ENCODE measurements at places on chromosomes 7 and 10.

DNA sequence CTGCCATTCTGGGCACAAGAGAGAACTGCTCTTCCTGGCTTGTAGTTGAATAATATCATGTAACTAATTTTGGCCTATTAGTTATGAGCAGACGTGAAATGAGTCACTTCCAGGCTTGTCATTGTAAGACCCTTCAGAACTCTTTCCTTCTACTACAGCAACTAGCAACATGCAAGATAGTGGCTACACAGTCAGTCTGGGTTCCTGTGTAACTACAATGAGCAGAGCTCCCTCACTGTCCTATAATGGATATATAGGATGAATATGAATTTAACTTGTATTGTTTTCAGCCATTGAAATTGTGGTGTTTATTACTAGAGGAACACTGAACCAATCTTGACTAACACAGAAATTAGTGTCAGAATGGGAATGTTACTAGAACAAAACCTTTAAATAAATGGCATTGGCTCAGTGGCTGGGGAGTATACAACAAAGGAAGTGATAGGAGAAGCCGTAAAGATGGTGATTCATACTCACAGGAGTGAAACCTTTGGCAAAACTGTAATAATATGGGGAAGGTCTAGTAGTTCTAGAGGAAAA, 2.9 kb upstream of the MTPN start:
- DNase-seq, result no peak

DNA sequence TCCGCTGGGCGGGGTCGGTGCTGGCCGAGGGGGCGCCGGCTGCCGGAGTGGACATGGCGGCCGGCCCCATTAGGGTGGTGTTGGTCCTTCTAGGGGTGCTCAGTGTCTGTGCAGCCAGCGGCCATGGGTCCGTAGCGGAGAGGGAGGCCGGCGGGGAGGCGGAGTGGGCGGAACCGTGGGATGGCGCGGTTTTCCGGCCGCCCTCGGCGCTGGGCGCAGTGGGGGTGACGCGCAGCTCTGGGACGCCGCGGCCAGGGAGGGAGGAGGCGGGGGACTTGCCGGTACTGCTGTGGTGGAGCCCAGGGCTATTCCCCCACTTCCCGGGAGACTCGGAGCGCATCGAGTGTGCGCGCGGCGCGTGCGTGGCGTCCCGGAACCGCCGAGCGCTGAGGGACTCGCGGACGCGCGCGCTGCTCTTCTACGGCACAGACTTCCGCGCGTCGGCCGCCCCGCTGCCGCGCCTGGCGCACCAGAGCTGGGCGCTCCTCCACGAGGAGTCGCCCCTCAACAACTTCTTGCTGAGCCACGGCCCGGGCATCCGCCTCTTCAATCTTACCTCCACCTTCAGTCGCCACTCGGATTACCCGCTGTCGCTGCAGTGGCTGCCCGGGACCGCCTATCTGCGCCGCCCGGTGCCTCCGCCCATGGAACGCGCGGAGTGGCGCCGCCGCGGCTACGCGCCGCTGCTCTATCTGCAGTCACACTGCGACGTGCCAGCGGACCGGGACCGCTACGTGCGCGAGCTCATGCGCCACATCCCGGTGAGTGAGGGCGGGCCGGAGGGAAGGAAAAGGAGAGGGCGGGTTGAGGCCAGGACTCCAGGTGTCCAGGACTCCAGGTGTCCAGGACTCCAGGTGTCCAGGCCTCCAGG, 9.3 kb upstream of the CHCHD1 start:
- DNase-seq, result peak; percentile 70

GRCh38 chr7:35792472-35792871, 8.4 kb upstream of the SEPTIN7 start:
- no peak for DNase-seq

DNA sequence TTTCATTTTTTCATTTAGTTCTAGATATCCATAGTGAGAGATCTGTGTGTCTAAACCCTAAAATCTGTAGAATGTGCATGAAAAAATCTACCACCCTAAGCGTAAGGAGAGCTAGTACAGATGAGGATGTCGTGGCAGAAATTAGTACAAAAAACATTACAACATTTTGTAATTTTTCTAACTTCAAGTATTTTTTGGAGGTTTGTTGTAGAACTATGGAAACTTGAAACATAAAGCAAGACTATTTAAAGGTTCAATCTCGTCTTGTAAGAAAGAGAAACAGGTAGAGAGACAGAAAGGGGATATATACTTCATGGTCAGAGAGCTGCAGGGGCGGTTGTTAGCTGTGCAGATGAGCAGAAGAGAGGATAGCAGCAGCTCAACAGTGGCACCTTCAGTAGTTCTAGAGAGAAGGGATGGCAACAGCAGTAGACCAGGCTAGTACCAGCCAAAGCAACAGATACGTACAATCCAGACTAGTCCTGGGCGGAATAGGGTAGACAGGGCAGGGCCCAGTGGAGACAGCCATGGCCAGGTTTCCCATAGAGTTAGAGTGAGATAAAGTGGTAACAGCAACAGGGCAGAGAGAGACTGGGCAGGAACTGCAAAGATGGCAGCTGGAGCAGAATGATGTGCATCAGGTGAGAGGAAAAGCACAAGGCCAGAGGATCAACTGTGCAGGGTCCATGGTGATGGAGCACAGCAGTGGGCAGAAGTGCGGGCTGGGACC, 145.2 kb downstream of the FRMD4A start:
- DNase-seq, result peak; percentile 59

DNA sequence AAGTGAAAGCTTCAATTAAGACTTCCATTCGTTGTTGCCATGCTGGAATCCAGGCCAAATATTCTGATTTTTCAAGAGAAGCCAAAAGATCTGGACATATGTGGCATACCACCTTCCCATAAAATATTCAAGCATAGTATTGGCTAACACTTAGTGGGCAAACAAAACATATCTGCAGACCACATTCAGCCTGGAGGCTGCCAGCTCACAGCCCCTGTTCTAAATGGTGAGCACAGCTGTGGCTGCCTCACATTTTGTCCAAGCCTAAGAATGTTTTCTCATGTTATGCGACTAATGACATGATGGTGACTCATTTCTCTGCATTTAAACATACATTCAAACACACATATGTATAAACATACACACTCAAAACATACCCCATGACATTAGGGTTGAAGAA, 10.6 kb upstream of the CALU start:
- DNase-seq, result no peak

DNA sequence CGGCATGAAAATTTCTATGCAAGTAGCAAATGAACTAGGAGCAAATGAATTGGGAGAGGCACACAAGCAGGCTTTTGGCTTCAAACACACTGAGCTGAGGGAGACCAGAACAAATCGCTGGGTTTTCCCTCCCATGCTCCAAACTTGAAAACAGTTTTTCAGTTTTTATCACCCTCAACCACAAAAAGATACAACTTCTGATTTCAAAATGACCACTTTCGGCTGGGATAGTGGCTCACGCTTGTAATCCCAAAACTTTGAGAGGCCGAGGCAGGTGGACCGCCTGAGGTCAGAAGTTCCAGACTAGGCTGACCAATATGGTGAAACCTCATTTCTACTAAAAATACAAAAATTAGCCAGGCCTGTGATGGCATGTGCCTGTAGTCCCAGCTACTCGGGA, 9.0 kb upstream of the CHUK start:
- DNase-seq, result no peak

- no peak for DNase-seq
These were observed 7.1 kb downstream of the CLCN1 start for GRCh38 chr7:143322760-143323633.

DNA sequence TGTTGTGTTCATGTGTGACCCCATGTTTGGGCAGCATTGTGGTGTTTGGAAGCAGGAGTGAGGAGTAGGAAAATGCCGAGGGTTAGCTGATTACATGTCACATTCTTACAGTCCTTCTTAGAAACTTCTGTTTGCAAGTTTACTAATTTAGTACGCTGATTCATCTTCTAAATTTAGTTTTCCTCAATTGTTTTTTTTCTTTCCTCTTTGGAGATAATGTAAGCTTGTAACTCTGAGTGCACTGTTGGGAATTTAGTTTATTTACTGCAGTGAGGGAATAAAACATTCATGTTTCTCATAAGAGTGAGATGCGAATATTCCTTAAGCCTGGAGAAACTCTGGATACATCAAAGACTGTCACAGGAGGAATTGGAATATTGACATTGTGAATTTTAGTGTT, 135.0 kb downstream of the NT5C2 start:
- no peak for DNase-seq

GRCh38 chr7:5265320-5266190, 17.2 kb upstream of the SLC29A4 start:
- no peak for DNase-seq

DNA sequence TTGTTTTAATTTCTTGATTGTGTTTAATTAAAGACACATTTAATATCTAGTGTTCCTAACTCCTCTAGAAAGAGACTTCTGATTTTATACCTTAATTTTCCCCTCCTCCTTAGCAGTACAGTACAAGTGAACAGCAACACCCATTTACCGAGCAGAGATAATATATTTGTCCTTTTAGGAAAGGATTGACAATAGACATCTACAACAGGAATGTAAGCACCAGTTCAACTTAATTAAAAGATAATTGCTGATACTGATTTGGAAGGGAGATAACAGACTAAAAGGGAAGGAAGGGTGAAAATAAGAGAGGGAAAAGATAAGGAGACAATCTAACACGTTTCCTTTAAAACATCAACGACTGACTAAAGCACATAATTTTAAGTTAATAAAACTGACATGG, 119.3 kb downstream of the SRPK2 start:
- no peak for DNase-seq

GRCh38 chr10:31467791-31468535, 148.9 kb downstream of the ZEB1 start:
- DNase-seq, result no peak

All from stimulated activated CD8-positive, alpha-beta memory T cell treated with anti-CD3 and anti-CD28 coated beads, Interleukin-7, amount 100 ng/mL, for 48 hours (primary cell).